Stimulated activated CD4-positive, alpha-beta T cell treated with anti-CD3 and anti-CD28 coated beads, Interleukin-2, amount 100 ng/mL, for 48 hours (primary cell): ENCODE measurements at places on chromosomes 7 and 10.

- no peak for DNase-seq
Measured at GRCh38 chr7:83101530-83101929, 61.2 kb downstream of the PCLO start.

DNA sequence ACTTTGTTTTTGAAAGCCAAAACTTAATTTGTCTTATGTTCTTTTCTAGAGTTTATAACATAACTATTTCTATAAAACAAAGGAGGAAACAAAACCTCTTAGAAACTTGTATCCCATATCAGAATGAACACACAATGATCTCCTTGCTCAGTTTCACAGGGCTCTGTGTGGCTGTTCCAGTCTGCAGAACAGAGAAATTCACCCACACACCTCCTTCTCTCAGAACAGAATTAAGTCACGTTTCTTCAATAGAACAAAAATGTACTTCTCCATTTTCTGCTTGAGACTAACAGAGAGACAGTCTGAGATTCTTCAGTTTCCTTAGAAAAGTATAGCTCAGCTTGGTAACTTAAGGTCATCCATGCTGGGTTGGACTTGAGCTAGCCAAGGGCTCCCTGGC, 15.8 kb upstream of the DOCK1 start:
- no peak for DNase-seq

DNA sequence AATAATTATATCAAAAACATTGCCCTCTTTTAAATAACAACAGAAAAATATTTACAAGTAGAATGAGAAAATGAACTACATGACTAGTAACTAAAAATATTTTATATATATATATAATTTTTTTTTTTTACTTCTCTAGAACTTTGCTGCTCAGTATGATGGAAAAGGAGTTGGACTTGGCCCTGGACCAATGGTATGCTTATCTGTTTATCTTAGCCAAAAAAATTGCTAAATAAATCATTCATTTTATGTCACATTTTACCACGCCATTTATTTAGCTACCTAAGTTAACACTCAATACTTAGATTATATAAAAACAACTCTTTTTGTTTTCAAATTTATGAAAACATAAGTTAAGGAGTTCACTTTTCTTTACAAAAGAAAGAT, 6.7 kb downstream of the COL1A2 start:
- DNase-seq = no peak

- peak; percentile 21 for DNase-seq
Measured at GRCh38 chr7:121530227-121531174, 134.4 kb upstream of the FAM3C start.

DNA sequence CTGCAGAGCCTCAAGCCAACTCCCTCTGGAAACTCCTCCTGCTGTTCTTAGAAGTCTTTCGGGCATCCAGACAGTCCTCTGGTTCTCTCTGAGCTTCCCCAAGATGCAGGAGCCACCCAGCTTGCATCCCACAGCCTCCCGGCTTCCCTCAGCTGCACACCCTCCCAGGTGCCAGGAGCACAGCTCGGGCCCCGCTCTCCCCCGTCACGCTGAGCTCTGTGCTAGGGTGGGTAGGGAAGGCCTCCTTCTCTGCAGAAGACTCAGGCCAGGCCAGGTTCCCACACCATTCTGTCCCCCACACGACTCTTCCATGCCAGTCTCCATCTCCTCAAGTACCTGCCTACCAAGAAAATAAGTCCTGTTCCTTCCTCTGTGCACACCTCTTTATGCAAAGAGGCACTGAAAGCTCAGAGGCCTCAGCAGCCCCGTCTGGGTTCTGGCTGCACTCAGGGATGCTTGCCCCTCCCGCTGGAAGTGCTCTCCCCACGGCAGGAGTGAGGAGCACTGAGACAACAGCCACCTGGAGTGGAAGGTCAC, 537.1 kb downstream of the PTPRN2 start:
- no peak for DNase-seq

DNA sequence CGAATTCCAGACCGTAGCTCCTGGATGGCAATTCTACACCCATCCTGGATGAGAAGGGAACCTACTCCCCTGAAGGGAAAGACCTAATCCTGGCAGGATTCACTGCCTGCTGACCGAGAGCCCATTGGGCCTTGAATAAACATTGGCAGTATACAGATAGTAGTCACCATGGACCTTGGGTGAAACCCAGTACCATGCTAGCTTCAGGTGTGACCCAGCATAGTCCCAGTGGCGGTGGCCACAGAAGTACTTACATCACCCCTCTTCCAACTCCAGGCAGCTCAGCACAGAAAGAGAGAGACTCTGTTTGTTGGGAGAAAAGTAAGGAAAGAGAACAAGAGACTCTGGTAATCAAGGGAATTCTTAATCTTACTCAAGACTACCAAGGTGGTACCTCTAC, 97.2 kb upstream of the SLC13A1 start:
- DNase-seq = no peak

- no peak for DNase-seq
Measured at GRCh38 chr10:97601268-97602215, 12.0 kb downstream of the C10orf62 start.

DNA sequence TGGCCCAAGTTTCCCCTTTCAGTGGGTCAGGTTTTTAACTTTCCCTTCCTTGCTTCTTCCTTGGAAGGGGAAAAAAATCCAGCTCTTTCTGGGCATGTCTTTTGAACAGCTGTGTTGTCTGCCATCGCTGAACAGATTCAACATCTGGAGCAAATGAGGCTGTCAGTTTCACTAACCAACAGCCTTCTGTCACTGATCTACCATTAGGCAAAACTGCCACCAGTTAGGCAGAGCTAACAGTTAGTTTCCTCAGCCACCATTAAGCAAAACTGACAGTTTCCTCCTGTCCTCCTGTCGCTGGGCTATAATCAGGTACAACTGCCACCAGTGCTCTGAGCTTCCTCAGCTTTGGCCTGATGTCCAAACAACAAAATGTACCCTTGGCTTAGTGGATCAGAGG, 81.9 kb downstream of the NPTX2 start:
- DNase-seq = no peak
